ENCODE measurements at places on chromosomes 7 and 10. TPM values are rescaled to one million over a fixed set of nuclear protein-coding genes. Genes with fewer than 3 reads are reported as not detected.

CALHM1 gene
- total RNA-seq, result not detected

GRCh38 chr7:158035343-158035742 is 552.3 kb downstream of the PTPRN2 start:
- no peak for ATAC-seq

CAMK1D gene
- total RNA-seq, result 18.3 TPM

DNA sequence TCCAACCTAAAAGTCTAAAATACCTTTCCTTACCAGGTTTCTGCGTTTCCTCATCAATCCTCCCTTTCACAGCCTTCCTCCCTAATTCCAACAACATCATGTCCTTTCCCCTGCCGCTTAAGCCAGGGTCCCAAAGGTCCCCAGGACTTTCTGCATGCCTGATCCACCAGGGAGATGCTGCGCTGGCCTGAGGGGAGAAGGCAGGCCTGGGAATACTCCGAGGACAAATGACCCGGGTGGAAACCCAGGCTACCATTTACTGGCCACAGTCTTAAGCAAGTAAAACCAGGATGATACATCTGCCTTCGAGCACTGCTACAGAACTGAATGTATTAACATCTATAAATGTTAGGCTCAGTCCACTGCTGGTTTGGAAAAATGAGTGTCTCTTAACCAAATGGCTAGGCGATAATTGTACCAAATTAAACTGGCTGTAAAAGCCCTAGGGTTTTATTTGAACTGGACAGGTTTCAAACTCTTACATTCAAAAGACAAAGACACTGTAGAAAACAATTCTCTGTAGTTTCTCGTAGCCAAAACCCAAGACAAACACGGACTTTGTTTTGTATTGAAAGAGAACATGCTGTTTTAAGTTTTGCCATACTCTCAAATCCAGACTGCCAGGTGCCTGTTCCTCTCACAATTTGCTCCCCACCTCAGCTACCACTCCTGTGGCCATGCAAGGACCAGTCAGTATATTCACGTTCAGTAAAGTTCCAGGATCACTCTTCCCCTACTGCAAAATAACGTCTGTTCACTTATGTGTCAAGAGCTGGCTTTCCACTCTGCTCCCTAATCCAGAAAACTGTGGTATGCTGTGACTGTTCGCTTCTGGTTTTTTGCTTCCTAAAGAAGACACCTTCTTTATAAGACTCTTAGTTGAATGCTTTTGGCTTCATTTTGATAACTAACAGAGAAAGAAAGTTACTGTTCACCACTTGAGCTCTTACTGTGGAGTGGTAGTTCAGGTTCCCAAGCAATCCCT is 145.7 kb downstream of the RNF216 start:
- no peak for ATAC-seq

HGF gene
- 4.7 TPM for total RNA-seq

- no peak for ATAC-seq
These were observed 341.7 kb upstream of the SEMA3D start for GRCh38 chr7:85528581-85528980.

DNA sequence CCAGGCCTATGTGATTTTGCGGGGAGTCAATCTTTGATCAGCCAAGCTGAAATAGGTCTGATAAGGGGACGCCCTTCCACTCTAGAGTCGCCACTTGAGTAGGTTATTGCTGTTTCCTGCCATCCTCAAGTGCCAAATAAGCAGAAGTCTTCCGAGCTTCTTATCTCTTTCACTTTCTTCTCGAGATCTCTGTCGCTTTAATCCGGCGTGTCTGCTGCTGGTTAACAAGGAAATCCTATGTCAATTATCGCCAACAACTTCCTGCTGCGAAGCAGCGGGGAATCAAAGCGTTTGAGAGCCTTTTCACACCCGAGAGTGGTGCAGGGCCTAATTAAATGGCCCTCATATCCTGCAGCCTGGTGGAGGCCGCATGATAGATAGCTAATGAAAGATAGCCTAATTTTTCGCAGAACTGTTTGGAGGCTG is 215.9 kb downstream of the RAB11FIP2 start:
- ATAC-seq, result no peak

EPHB4 gene
- total RNA-seq, result 55.0 TPM

SNX10 gene
- total RNA-seq, result 5.5 TPM

GRCh38 chr7:157855452-157856213 is 518.8 kb downstream of the DNAJB6 start:
- ATAC-seq, result no peak

ADAM8 gene
- 2.0 TPM for total RNA-seq

SLC18A3 gene
- total RNA-seq, result 0.12 TPM

GIMAP8 gene
- total RNA-seq, result 13.2 TPM

GRCh38 chr7:12674053-12674452 is 13.4 kb upstream of the ARL4A start:
- ATAC-seq, result no peak

DNA sequence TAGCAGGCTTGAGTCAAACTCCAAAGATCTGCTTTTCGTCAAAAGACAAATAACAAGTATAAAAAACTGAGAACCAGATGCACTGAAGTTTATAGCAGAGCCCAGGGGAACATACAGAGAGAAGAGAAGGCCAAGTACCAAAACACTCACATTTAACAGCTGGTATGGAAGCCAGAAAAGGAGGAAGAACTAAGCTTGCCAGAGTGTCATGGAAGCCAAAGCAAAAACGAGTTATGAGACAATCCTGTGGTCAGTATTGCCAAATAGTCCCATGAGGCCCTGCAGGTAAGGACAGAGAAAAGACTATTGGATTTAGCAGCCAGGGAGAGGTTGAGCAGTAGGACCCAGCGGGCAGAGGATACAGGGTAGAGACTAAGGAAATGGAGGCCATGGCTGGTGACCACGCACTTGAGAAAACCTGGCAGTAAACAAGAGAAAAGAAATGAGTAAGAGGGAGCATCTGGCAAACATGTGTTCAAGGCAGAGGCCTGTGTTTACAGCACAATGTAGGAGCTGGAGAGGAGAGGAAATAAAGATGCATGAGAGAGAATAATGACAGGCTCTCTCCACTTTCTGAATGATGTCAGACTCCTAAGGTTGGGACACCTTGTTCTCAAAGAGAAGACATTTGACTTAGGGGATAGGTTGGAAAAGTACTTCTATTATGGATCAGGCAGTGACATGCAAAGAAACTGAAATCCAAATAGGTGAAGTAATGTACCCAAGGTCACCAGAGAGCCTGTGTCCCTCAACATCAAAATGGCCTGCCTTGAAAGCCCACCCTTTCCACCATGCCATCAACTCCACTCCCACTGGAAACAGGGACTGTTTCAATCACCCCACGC is 9.1 kb downstream of the CREB3L2 start:
- ATAC-seq, result peak; percentile 82

- no peak for ATAC-seq
These were observed 18.6 kb downstream of the NRP1 start for GRCh38 chr10:33315891-33316290.

- ATAC-seq, result no peak
These were observed 16.9 kb upstream of the SLF2 start for GRCh38 chr10:100895896-100896295.

GRCh38 chr7:82393076-82393839 is 50.3 kb downstream of the CACNA2D1 start:
- no peak for ATAC-seq

PRR15 gene
- not detected for total RNA-seq

SSC4D gene
- total RNA-seq, result 1.1 TPM

KAZALD1 gene
- 0.45 TPM for total RNA-seq

- ATAC-seq, result no peak
These were observed 86.8 kb upstream of the ANKRD1 start for GRCh38 chr10:91007655-91008054.

GRCh38 chr10:43340619-43341018 is 30.8 kb upstream of the FXYD4 start:
- no peak for ATAC-seq

DNA sequence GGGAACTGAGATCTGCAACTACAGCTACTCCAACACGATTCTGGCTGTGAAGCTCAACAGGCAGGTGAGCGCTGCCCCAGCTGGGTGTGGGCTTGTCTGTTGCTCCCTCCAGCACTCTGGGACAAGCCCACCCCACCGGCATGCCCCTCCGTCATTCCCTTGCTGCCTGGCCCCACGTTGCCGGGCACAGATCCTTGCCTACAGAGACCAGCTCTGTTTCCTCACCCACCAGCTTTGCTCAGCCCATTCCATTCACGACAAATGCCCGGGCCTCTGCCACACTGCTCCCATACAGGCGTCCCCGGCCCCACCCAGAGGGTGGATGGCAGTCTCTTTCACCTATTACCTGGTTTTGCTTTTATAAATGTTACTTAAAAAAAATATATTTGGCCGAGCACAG is 24.6 kb downstream of the WIPI2 start:
- no peak for ATAC-seq

ARMC3 gene
- total RNA-seq, result not detected

DNA sequence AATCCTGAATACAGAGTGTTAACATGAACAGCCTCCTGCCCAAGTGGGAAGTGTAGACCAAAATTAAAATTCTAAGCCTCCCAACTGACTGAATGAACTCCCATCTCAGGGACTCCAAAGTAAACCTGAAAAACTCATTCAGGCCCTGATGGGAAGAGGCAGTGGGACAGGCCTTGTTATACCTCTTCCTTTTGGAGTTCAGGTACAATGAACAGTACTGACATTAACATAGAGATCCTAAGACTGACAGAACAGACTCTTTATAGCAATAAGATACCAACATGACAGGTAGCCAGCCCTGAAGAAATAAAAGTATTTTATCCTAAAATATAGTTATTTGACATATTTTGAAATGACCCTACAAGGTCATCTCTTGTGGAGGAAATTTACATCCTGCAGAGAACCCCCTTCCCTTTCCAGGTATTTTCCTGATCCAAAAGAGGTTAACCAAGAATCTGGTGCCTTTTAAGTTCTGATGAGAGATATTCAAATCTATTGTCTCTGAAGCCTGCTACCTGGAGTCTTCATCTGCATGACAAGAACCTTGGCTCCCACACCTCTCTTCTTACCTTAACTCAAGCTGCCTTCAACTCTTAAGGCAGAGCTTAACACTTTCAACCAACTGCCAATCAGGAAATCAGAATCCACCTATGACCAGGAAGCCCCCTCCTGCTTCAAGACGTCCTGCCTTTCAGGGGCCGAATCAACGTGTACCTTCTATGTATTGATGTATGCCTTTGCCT is 103.3 kb upstream of the PFKP start:
- ATAC-seq, result no peak

FAM25G gene
- not detected for total RNA-seq

DNA sequence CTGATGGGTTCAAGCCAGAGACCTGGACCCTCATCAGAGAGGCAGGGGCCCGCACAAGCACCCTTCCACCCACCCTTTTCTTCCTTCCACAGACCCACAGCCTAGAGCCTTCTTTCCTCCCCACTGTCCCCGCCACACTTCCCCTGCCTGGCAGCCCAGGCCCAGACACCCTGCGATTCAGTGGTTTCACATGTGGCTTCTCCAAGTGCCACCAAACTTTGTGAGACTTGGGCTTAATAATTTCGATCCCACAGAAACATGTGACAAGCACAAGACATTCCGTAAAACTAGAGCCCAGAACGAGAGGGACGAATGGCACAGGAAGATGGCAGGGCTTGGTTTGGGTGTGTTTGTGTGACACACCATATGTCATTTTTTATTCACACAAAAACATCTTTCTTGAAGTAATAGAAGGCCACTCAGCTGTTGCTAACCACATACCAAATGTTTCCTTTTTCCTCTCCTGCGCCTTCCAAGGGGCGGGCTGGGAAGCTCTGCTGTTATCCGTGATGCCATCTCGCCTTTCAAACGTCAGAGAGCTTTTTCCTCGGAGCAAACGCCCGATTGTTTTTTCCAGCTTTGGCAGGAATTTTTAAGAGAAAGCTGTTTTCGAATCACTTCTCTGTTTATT is 162.9 kb downstream of the GRK5 start:
- peak; percentile 34 for ATAC-seq

GRCh38 chr10:22581461-22581860 is 132.9 kb downstream of the PIP4K2A start:
- ATAC-seq, result no peak

GRCh38 chr10:99874341-99875085 is 92.1 kb downstream of the ABCC2 start:
- no peak for ATAC-seq

DNA sequence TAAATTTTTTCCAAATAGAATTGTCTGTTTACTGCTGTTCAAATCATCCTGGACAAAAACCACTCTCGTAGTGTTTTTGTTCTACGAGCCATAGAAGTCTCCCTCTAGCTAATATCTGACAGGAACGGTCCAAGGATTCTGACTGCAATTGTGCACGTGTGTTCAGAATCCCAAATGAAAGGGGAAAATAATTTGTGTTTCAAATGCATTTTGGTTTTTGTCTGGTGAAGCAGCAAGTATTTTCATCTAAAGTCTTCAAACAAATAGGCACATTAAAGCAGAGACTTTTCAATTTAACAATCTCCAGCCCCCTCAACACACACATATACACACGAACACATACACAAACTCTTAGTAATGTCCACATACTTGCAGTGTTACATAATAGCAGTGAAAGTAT is 475 bp downstream of the NEUROD6 start:
- ATAC-seq, result no peak

GRCh38 chr10:57654856-57655255 is 612.8 kb downstream of the IPMK start:
- no peak for ATAC-seq

GRCh38 chr7:47346377-47346914 is 235.5 kb downstream of the TNS3 start:
- no peak for ATAC-seq

DNA sequence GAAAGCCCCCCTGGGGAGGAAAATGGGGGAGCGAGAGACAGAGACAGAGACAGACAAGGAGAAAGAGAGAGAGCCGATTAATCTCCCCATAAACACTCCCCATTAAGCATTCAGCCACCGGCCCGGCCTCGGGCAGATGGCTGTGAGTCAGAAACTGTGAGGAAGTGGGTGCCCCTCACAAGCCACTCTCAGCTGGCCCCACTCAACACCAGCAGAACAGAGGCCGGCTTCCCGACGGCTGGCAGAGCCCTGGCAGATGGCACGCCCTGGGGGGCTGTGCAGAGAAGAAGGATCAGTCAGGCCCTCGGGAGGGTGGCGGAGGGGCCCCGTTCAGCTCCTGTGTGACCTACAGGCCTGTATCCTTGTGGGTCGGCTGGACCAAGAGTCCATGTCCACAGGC is 41.2 kb downstream of the CAMK2B start:
- no peak for ATAC-seq

GRCh38 chr10:13872411-13872810 is 285.6 kb downstream of the PRPF18 start:
- ATAC-seq, result no peak

ANXA8 gene
- total RNA-seq, result 0.47 TPM

TMEM236 gene
- 1.6 TPM for total RNA-seq

- no peak for ATAC-seq
These were observed 19.8 kb downstream of the ERCC6 start for GRCh38 chr10:49518982-49519578.

GIMAP7 gene
- 5.1 TPM for total RNA-seq

DNA sequence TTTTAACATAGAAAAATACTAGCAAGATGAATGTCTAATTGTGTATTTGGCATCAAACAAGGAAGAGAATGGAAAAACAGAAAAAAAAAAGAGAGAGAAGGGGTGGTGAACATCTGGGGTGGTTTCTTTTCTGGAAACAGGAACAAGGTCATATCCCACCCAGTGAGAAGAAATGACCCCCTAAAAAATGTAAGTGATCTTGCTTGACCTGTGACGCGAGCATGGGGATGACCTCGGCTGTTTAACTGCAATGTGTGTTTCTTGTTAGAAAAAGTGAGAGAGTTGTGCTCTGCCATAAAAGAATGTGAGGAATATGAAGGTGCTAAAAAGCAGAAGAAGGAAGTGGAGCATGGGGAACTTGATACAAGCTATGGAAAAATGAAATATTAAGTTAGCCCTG is 258.5 kb downstream of the AGMO start:
- no peak for ATAC-seq

ENKUR gene
- total RNA-seq, result not detected

WIPF3 gene
- total RNA-seq, result 5.0 TPM

NYAP1 gene
- total RNA-seq, result 3.1 TPM

ACSL5 gene
- 14.6 TPM for total RNA-seq
